ENCODE measurements at places on chromosomes 1 and 21. TPM values are rescaled to one million over a fixed set of nuclear protein-coding genes. Genes with fewer than 3 reads are reported as not detected.

GRCh38 chr1:40663324-40664166 is 1.9 kb downstream of the RIMS3 start:
- DNase-seq: no peak

- no peak for DNase-seq
Observed at GRCh38 chr1:185157599-185158412, 839 bp downstream of the SWT1 start.

GRCh38 chr1:162699366-162699765 is 67.1 kb downstream of the DDR2 start:
- no peak for DNase-seq

DNA sequence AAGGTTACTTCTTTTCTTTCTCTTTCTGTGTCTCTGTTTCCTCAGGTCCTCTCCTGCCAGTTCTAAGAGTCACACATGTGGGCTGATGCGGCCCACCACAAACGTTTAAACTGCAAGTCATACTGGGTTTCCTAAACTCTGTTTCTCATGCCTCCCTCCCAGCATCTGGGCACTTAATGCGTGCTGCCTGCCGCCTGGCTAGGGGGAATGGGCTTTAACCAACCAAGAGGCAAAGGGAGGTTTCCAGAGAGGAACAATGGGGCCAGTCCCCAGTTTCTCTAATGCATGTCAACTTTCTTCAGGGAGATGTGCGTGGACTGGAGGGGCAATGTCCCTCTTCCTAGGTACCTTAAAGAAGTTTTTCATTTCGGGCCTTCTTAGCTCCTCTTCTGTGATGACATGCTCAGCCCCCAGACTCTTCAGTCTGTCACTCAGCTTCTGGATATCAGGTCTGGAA is 19.9 kb upstream of the SRSF4 start:
- DNase-seq: no peak

The CD1B gene
- total RNA-seq: not detected

The UBE2U gene
- not detected for total RNA-seq

The RASSF5 gene
- 1.2 TPM for total RNA-seq

The CD53 gene
- 20.6 TPM for total RNA-seq

Measured in endothelial cell (in vitro differentiated cells).